ENCODE measurements at places on chromosomes 1 and 21.

- no peak for DNase-seq
These were observed 41.5 kb downstream of the LRRC53 start for GRCh38 chr1:74470936-74471335.

DNA sequence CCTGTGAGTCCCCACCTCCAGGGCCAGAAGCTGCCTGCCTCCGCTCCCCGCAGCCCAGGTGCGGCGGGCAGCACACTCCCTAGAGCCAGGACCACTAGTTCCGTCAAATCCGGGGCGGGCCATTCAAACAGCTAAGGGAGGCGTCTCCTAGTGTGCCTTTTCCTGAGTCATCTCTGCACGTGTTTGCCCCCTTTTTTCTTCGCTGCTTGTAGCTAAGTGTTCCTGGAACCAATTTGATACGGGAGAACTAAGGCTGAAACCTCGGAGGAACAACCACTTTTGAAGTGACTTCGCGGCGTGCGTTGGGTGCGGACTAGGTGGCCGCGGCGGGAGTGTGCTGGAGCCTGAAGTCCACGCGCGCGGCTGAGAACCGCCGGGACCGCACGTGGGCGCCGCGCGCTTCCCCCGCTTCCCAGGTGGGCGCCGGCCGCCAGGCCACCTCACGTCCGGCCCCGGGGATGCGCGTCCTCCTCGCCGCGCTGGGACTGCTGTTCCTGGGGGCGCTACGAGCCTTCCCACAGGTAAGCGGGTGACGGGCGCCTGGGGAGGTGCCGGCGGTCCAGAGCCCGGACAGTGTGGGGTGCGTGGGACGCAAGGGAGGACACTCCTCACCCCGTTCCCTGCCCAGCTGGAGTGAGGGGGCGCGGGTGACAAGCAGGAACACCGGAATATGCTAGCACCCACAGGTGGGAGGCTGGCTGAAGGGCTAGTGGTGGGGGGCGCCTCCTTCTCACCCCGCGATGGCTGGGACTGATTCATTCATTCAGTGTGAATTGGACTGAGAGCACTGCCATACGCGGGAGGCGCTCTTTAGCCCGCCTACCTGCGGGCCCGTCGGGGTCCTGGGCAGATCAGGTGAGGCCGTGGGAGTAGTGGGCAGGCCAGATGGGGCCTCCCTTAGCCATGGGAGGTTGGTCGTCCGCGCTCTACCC lies at the start of gene TNFRSF8:
Gene TNFRSF8, plus strand, starts transcription at position 163 of the 932 bp plus-strand sequence. Its CDS starts 296 bp downstream, at position 459.
- DNase-seq: no peak

GRCh38 chr1:77336729-77337128 lies 54.9 kb downstream of the AK5 start:
- DNase-seq: no peak

DNA sequence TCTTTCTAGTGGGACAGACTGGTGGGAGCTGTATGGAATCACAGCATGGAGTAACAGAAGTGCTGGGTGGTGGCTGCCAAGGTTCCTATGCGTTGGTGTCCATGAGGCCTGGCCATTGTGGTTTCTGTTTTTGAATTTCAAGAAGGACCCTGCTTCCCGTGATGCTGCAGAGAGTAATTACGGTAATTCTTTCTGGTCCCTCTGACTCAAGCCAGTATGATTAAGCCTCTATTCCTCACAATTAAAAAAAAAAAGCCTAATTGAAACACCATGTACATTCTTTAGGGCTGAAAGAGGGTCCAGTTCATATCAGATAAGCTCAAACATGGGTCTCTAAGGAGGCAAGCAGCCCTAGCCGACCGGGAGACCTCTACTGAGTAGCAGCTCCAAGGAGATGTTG lies 10.5 kb upstream of the C1orf21 start:
- DNase-seq: no peak

- DNase-seq: peak; percentile 50
These were observed 778 bp downstream of the EVI5 start for GRCh38 chr1:92784021-92784638.

All from thyroid gland (tissue), 4 donors.